Prostate gland (tissue), 2 donors: ENCODE measurements at places on chromosomes 12 and 14.
A peak's percentile ranks its signal among the peaks of the same experiment; 100 is the strongest.

GRCh38 chr12:23028158-23028802 lies 403.3 kb downstream of the ETNK1 start:
- DNase-seq: no peak
- no peaks in the 10 kb centered on the region for H3K36me3 ChIP-seq
- no peaks in the 10 kb centered on the region for H3K4me1 ChIP-seq
- H3K27ac ChIP-seq: no peak overlapping the region
- H3K27me3 ChIP-seq: no peaks in the 10 kb centered on the region

DNA sequence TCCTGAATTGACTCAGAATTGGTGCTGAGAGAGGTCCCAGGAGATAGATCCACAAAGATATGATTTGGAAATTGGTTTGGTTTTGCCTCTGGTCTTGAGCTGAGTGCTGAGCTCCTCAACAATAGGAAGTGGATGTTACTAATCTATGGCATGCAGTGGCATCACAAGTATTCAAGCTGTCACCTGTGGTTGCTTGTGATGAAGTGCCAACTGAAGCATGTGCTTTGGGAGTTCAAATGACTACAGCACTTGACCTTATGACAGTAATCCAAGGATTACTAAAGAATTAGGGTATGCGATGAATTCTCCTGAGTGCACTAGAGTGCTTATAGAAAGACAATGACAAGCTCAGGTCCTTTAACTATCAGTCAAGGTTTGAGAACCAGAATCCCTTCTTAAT lies 406.2 kb downstream of the NOVA1 start:
- no peaks in the 10 kb centered on the region for H3K27me3 ChIP-seq
- no peak overlapping the region for H3K4me3 ChIP-seq
- DNase-seq: no peak

DNA sequence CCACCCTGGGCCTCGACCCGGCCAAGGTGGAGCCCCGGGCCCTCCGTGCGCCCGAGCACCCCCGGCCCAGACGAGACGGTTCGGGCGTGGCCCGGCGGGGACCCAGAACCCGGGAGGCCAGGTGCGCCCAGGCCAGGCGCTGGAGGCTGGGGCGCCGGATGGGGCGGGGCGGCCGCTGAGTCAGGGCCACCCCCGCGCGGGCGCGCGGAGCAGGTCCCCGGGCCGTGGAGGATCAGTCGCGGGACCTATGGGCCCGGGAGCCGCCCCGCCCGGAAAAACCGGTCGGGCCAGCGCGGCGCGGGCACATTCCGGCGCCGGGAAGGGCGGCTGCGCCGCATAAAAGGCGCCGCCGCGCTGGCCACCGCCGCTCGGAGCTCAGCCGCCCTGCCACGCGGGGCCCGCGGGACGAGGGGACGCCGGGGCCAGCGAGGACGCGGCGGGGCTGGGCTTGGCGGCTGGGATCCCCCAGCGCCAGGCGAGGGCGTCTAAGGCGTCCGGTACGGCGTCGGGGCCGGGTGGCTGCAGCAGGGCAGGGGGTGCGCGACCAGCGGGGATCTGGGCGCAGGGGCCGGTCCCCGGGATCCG lies 21.5 kb upstream of the KIF26A start:
- H3K27ac ChIP-seq: peak overlapping the region; percentile 26
- DNase-seq: peak; percentile 54
- peak overlapping the region; percentile 45 for H3K4me3 ChIP-seq
- H3K36me3 ChIP-seq: no peaks in the 10 kb centered on the region

- no peak overlapping the region for H3K4me3 ChIP-seq
- no peaks in the 10 kb centered on the region for H3K4me1 ChIP-seq
- no peak overlapping the region for H3K27ac ChIP-seq
These were observed 55.2 kb downstream of the FBXL14 start for GRCh38 chr12:1539135-1539534.
